Amniotic epithelial cell (primary cell): ENCODE measurements at places on chromosomes 12 and 14.
A peak's percentile ranks its signal among the peaks of the same experiment; 100 is the strongest.

DNA sequence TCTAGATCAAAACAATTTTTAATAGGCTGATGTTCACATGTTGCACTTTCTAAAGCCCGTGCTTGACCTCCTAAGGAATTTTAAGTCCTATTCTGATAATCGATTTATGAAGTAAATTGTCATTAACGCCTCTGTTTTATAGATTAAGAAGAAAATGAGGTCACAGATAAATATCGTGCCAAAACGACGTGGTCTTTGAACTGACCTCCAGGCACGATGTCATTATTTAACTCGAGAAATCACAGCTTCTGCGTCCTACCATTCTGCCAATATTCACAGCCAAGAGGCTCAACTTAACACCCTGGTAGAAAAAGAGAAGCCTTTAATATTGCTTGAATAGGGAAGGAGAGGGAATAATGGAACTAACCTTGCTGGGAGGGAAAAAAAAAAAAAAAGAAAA, 888 bp upstream of the EEA1 start:
- no peak for DNase-seq

DNA sequence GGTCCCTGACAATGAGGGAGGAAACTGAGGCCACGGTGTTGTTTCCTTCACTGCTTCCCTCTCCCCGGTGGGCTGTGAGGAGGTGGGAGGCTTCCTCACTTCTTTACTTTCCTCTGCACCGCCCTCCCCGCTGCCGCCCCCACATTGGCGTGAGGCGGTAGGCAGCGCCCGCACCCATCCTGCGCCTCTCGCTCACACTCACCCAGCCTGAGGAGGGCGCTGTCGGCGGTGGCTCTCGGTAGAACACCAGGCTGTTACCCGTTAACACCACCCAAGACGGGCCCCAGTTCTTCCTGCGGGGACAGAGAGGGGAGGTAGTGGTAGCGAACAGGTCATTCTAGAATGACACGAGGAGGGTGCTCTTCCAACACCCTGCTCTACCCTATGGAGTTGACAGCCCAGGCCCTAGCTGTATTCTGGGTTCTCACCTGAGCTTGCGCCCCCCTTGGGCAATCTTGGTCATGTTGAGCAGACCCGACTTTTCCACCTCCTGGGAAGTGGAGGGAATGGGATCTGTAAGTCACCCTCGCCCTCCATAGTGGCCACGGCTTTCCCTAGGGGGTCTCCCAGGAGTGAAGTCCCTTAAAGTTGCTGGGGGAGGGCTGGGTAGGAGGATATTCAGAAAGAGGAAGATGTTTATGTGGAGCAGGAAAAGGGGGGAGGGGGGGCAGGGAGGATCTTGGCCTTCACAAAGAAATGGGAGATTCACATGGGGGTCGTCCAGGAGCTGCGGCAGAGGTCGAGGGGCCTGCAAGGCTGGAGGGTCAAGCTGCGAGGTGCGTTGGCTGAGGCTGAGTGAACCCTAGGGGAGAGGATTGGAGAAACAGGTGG, 3.3 kb downstream of the ARHGAP9 start:
- DNase-seq = no peak

GRCh38 chr12:95755261-95755865, 35.2 kb downstream of the NTN4 start:
- DNase-seq = no peak

DNA sequence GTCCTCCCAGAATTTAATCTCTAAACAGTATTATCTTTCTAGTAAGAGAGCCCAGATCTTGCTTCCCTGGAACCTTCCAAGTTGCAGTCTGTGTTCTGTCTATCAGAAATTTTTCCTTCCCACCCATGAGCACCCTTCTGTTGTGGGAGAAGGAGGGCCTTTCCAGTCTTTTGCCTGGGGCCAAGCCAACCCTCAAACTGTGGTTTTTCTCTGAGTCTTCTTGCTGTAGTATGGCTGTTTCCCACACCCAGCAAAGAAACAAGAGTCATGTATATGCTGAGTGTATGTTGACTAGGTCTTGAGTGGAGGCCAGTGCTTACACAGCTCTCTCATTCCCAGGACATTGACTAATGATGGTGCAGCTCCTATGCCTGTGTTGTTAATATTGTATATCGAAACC, 104.5 kb downstream of the TGFB3 start:
- peak; percentile 97 for DNase-seq
